ENCODE measurements at places on chromosomes 3 and 15. TPM values are rescaled to one million over a fixed set of nuclear protein-coding genes. Genes with fewer than 3 reads are reported as not detected.

DNA sequence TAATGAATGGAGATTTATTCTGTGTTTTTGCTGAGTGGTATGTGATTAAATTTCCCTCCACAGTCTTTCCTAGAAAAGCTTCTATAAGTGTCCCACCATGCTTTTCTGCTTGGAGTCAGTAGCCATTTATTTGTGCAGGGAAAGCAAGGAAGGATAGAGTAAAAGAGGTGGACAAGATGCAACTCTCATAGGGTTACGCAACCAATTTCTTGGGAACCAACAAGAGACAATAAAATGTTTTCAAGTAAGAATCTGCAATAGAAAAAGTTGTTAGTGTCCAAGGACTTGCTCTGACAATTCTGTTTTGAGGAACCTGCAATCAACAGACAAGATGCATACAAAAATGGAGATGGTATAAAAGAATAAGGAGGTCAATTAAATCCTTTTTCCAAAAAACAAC is 153.8 kb upstream of the MITF start:
- no peak for DNase-seq

- DNase-seq: no peak
These were observed 587.9 kb downstream of the GBE1 start for GRCh38 chr3:81173514-81173913.

DNA sequence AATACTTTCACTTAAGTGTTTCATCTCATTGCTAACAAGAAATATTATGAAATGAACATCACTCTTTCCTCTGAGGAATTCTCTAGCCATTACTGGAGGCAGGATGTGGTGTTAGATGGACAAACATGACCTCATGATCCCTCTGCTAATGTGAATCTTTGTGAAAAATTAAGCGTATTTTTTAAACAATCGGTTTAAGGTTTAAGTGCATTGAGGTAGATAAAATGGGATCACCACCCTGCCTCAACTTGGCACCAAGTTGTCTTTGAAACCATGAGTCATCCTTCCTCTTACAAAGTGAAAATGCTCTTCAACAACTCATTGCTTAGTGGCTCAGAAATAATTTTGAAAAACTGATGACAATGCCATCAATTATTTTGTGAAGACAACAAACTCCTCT is 76.0 kb upstream of the DCBLD2 start:
- no peak for DNase-seq

GRCh38 chr3:24259901-24260512 is 234.6 kb downstream of the THRB start:
- DNase-seq: no peak

GRCh38 chr3:149534671-149535332 is 60.3 kb downstream of the TM4SF4 start:
- no peak for DNase-seq

DNA sequence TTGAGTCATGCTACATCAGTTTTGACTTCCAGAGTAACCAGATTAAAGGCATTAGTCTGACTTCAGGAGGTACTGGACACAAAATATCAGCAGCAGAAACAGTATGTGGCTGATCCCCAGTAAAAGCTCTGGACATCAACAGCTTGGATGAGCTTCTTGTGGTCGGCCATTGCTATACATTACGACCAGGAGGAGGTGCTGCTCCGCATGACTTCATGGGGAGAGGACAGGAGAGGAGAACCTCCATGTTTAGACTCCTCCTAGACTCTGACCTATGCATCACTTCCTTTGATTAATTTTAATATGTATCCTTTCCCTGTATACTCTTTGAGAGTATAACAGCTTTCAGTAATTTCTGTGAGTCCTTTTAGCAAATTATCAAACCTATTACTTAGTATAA is 285.6 kb upstream of the ARHGEF26 start:
- no peak for DNase-seq

DNA sequence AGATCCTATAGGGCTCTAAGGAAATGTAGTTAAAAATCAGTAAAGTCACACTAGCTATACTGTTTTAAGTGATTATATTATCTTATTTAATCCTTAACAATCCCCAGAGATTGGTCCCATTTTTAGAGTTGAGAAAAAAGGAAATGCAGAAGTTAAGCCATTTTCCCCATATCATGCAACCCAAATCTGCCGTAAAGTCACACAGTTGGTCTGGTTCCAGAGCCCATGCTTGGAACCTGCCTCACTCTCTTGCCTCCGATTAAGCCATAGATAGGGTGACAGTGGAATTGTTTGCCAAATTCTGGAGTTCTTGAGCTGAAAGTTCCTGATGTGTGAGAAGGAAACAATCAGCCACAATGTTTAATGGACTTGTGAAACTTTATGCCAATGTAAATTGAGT is 2.3 kb upstream of the P2RY13 start:
- DNase-seq: no peak

- DNase-seq: no peak
These were observed 457.4 kb upstream of the PROK2 start for GRCh38 chr3:72242326-72242725.

DNA sequence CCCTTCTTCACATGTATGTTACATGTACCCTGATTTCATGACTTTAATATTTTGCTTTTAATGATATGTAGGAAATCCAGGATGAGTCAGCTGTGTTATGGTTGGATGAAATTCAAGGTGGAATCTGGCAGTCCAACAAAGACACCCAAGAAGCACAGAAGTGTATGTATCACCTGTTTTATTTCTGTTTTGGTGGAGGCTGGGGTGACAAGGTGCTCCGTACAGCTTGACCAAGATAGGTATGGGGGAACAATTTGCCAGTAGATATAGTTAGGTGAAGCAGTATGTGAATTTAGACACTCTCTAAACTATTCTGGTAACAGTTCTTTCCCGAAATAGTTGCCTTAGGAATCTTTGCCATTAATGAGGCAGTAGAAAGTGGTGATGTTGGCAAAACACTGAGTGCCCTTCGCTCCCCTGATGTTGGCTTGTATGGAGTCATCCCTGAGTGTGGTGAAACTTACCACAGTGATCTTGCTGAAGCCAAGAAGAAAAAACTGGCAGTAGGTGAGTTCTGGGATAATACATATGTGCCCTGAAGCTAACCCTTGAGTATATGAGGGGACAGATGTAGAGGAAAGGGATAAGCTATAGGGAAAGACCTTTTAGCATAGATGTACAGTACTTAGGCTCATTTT is 63.7 kb upstream of the CRTC3 start:
- no peak for DNase-seq

GRCh38 chr15:100438570-100438969 is 90.2 kb downstream of the CERS3 start:
- peak; percentile 66 for DNase-seq

DNA sequence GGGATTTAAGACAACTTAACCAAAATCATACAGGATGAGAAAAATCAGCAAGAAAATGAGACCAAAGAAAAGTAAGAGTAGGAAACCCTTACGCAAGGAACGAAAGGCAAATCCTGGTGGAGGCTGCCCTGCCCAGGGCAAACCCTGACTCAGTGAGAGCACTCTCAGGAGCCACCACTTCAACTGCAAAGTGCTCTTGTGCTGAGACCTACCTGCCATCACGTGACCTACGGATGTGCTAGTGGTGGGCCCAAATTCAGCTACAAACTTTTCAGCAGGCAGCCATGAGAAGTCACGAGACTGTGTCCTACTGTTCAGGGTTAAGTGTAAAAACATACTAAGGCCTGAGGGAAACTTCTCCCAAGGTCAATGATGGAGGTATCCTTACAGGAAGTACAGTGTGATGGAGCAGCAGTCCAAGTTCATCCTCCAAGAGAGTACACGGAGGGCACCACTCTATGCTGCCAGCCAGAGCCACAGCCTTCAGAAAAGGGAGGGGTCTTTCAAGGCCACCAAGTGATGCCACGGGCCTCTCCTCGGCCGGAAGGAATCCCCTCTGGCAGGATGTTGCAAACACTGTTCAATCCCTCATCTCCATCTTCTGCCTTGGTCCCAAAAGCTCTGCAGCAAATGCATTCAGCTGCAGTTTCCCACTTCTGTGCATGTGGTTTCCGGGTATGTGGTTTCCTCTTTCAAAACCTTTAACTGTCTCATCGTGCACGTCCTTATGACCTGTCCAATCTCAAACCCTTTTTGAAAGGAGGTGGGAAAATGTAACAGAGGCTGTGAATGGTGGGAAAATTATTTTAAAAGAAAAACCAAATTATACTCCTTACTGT is 9.5 kb downstream of the CHSY1 start:
- DNase-seq: no peak

DNA sequence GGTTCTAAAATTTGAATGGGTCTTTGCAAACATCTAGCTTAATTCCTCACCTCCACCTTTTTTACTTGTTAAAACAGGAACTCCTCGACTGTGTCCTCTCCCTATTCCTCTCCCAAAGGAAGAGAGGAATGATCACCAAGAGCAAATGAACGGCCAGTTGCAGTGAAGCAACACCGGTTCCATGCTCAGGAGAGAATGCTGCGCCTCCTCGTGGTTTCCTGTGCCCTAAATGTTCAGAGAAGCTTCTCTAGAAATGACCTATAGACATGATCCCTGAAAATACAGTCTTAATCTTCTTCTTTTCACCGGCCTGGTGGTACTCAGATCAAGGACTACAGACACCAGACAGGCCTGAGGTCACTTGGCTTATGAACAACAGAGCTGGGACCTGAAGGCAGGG is 65.1 kb upstream of the GUCA1C start:
- no peak for DNase-seq

GRCh38 chr3:34229876-34230275 is 431.4 kb downstream of the PDCD6IP start:
- no peak for DNase-seq

Gene DPPA2
- not detected for total RNA-seq

Gene ARGFX
- not detected for total RNA-seq

Gene HYAL1
- 9.8 TPM for total RNA-seq

Gene CHRNA7
- total RNA-seq: 8.3 TPM

Gene ANKRD34C
- not detected for total RNA-seq

Gene SHC4
- total RNA-seq: 0.55 TPM
